ENCODE measurements at places on chromosomes 2 and 18. TPM values are rescaled to one million over a fixed set of nuclear protein-coding genes. Genes with fewer than 3 reads are reported as not detected.

Gene NDUFB3
- total RNA-seq = 105 TPM

Gene CYP26B1
- not detected for total RNA-seq

Gene SCN2A
- 0.54 TPM for total RNA-seq

Gene AMER3
- total RNA-seq = not detected

Gene NT5DC4
- not detected for total RNA-seq

GRCh38 chr2:114442510-114442909 is at the start of gene DPP10:
DPP10 (plus strand) TSS chr2:114442641.
- no peaks in the 10 kb centered on the region for H3K4me1 ChIP-seq
- no peak within 1 kb of the TSS for H3K4me3 ChIP-seq
- no peak within 1 kb of the TSS for H3K27ac ChIP-seq

DNA sequence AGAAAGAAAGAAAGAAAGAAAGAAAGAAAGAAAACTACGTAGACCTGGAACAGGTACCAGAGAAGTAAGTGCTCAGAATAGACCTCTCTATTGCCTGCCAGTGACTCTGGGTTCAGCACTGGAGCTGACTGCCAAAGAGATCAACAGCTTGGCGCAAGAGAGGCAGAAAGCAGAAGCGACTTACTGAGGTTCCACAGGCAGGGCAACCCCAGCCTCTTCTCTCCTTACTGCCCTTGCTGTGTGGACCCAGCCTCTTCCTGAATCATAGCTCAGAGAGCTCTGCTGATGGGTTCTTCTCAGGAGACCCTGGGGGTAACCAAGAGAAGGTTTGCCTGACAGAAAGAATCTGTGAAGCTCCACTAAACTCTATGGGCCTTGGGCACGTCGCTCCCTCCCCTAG is 7.1 kb downstream of the CAPN13 start:
- no peaks in the 10 kb centered on the region for H3K36me3 ChIP-seq
- H3K27me3 ChIP-seq = peaks cover 4% of the 10 kb centered on the region
- no peaks in the 10 kb centered on the region for H3K4me1 ChIP-seq
- DNase-seq = no peak

DNA sequence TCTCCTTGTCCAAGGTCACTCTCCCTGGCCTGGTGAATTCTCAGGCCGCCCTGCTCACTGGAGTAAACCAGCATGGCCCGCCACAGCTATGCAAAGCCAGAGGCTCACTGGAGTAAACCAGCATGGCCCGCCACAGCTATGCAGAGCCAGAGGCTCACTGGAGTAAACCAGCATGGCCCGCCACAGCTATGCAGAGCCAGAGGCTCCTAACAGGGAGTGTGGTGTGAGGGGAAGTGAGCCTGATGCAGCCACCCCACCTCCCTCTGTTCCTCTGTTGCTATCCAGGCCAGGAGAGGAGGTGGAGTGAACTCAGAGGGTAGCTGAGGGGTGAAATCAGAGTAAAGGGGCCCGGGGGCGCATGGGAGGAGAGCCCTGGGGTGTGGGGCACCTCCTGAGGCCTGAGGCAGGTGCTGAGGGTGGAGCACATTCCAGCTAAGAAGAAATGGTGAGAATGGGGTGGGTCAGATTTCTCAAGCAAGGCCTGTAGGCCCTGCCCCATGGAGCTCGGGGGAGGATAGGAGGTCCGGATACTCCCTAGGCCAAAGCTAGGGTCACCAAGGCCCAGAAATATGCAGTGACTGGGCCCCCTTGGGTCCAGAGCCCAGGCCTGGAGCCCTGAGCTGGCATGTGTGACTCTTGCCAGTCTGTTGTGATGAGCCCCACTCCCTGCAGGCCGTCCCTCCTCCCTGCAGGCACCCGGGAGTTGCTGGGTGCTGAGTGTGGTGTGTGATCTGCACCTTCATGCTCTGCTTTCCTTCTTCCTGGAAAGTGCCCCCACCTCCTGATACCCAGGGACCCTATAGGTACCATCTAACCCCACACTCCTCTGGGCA is 1.5 kb downstream of the ATP6V1B1 start:
- no peaks in the 10 kb centered on the region for H3K4me1 ChIP-seq
- H3K27ac ChIP-seq = no peak overlapping the region
- H3K27me3 ChIP-seq = peaks cover 3% of the 10 kb centered on the region

- peak within 1 kb of the TSS; percentile 70 for H3K4me3 ChIP-seq
- peak; percentile 46 for DNase-seq
- H3K4me1 ChIP-seq = peaks cover 2% of the 10 kb centered on the region
- H3K27me3 ChIP-seq = no peaks in the 10 kb centered on the region
- no peaks in the 10 kb centered on the region for H3K36me3 ChIP-seq
- H3K27ac ChIP-seq = peak within 1 kb of the TSS; percentile 62
Measured at GRCh38 chr2:100819370-100820272, at the start of gene NPAS2. NPAS2 (plus strand) TSS chr2:100820139; CDS start chr2:100904755, 84,616 bp downstream.

DNA sequence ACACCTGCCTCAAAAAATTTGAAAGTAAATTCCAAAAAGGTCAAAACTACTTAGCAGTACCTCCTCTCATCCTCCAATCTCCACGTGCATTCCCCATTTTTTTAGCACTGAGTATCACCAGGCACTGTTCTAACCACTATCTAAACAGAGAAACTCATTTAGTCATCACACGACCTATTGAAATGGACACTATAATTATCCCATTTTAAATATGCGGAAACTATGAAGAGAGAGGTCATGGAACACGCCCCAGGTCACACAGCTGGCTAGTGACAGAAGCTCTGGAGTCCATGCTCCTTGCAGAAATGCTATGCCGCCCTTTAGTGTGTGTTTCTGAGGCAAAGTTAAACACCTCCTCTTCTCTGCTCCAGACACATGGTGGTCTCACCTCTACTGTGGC is 99.5 kb downstream of the CABYR start:
- peaks cover 14% of the 10 kb centered on the region for H3K36me3 ChIP-seq
- no peak overlapping the region for H3K4me3 ChIP-seq
- H3K27ac ChIP-seq = no peak overlapping the region
- H3K27me3 ChIP-seq = no peaks in the 10 kb centered on the region
- no peaks in the 10 kb centered on the region for H3K4me1 ChIP-seq
- DNase-seq = no peak

- no peak overlapping the region for H3K4me3 ChIP-seq
- H3K27ac ChIP-seq = no peak overlapping the region
- H3K36me3 ChIP-seq = no peaks in the 10 kb centered on the region
- H3K4me1 ChIP-seq = no peaks in the 10 kb centered on the region
- peaks cover 82% of the 10 kb centered on the region for H3K27me3 ChIP-seq
- DNase-seq = no peak
Measured at GRCh38 chr2:26561918-26562810, 79.0 kb downstream of the CIB4 start.

GRCh38 chr18:906416-907114 is 1.9 kb downstream of the ADCYAP1 start:
- H3K27ac ChIP-seq = no peak overlapping the region
- H3K36me3 ChIP-seq = no peaks in the 10 kb centered on the region
- H3K4me3 ChIP-seq = no peak overlapping the region
- no peaks in the 10 kb centered on the region for H3K4me1 ChIP-seq

DNA sequence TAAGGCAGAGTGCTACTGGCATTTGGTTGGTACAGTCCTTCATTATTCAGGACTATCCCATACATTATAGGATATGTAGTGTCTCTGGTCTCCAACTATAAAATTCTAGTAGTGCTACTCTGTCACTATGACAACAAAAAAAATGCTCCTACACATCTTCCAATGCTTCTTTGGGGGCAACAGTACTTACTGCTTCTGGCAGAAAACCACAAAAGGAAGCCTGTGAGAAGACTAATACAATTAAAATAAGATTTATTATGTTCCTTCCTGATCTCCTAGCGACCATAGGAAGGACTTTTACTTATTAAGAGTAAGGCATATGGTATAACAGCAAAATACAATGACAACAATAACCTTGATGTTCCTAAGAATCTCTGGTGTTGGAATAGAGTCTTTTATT is 48.4 kb upstream of the CPO start:
- no peak overlapping the region for H3K4me3 ChIP-seq
- H3K27me3 ChIP-seq = no peaks in the 10 kb centered on the region
- H3K27ac ChIP-seq = no peak overlapping the region
- DNase-seq = no peak
- no peaks in the 10 kb centered on the region for H3K36me3 ChIP-seq

GRCh38 chr2:6855860-6856547 is 9.7 kb downstream of the CMPK2 start:
- no peak for DNase-seq
- no peaks in the 10 kb centered on the region for H3K36me3 ChIP-seq
- H3K4me1 ChIP-seq = no peaks in the 10 kb centered on the region
- no peaks in the 10 kb centered on the region for H3K27me3 ChIP-seq

DNA sequence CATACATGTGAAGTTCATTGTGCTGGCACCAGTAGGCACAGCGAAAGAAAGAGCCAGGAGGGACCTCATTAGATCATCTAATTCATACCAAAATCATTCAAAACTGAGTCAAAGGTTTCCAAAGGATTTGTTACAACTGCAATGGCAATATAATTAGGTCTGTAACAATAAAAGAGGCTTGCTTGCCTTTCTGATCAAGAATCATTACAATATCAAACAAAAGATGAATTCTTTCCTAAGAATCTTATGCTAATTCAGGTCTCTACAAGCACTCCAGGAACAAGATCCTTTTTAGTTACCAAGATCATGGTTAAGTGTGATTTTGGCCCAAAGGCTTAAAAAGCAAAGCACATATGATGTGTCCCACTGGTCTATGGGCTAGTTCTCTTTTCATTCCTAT is 41.9 kb upstream of the ITPRID2 start:
- no peak overlapping the region for H3K4me3 ChIP-seq
- no peaks in the 10 kb centered on the region for H3K36me3 ChIP-seq
- H3K27me3 ChIP-seq = no peaks in the 10 kb centered on the region
- no peak overlapping the region for H3K27ac ChIP-seq

- no peak overlapping the region for H3K4me3 ChIP-seq
- no peak for DNase-seq
- H3K27me3 ChIP-seq = no peaks in the 10 kb centered on the region
- H3K36me3 ChIP-seq = no peaks in the 10 kb centered on the region
Measured at GRCh38 chr2:106843001-106843909, 42.7 kb downstream of the ST6GAL2 start.

GRCh38 chr18:9808295-9809241 is 77.2 kb upstream of the TXNDC2 start:
- no peak overlapping the region for H3K4me3 ChIP-seq
- H3K27ac ChIP-seq = no peak overlapping the region
- no peaks in the 10 kb centered on the region for H3K36me3 ChIP-seq
- no peak for DNase-seq
- no peaks in the 10 kb centered on the region for H3K27me3 ChIP-seq

DNA sequence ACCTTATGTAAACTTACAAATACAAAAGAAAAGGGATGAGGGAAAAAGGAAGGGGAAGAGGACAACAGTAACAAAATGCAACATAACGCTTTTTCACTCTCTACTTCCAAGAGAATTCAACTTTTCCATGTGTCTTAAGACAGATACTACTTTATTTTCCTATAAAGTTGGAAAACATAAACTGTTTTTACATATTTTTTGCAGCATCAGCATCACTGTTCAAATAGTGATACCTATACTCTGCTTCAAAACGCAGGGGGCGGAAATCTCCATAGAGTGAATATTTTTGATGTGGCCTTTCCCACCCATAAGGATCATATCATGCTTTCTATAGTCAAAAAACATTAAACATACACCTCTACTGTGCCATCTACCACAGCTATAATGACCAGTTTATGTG is 77.5 kb downstream of the BAZ2B start:
- no peak overlapping the region for H3K27ac ChIP-seq
- no peak for DNase-seq
- H3K4me3 ChIP-seq = no peak overlapping the region
- H3K36me3 ChIP-seq = peaks cover 5% of the 10 kb centered on the region
- no peaks in the 10 kb centered on the region for H3K27me3 ChIP-seq

DNA sequence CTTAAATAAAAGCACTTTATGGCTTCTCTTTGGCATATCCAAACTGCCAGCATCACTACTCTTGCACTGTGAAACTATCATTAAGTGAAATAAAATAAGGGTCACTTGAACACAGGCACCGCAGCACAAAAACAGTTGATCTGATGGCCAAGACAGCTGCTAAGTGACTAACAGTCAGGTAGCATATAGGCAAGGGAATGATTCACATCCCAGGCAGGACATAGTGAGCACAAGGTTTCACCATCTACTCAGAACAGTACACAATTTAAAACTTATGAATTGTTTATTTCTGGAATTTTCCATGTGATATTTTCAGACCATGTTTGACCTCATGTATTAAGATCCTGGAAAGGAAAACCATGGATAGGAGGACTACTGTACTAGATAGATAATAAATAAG is 214.2 kb downstream of the MREG start:
- H3K27me3 ChIP-seq = no peaks in the 10 kb centered on the region
- peak; percentile 64 for DNase-seq
- H3K4me3 ChIP-seq = no peak overlapping the region
- H3K4me1 ChIP-seq = peaks cover 13% of the 10 kb centered on the region
- no peaks in the 10 kb centered on the region for H3K36me3 ChIP-seq
- no peak overlapping the region for H3K27ac ChIP-seq

DNA sequence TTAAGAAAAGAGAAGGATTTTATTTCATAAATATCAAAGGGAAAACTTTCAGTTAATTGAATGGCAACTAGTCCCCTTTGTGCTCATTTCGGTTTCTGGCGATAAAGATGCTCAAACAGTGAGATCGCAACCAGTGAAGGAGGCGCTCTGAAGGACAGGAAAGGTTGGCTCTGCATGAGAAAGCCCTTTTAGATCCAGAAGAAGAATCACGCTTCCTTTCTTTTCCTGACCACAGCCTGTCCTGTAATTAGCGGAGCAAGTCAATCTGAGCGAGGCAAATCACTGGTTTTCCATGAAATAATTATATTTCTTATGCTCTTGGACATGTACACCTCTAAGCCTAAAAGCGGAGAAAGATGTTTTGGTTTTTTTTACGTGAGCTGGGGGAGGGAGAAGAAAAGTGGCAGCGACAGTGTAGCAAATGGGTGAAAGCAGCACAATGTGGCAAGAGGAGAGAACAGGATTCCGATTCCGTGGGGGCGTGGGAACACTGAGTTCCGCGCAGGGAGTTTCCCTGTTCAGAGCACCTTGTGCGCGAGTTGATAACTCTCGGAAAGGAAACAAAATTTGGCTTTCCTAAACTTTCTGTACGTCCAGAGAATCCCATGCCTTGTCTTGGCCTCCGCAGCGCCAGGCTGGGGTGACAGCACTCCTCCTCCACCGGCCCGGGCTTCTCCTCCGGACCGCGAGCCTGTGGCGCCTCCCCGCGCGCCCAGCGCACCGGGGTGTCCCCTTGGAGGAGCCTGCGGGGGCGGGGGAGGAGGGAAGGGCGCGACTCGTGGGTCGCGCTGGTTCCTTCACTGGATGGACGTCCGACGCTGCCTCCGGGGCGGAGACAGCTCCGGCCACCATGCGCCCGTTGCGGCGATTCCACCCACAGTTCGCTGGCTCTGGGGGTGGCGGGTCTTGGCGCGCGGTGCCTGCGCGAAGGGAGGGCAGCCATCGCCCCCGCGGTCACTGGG is 620 bp upstream of the SLC9A2 start:
- H3K4me1 ChIP-seq = no peaks in the 10 kb centered on the region
- DNase-seq = no peak
- peak overlapping the region; percentile 31 for H3K4me3 ChIP-seq
- no peaks in the 10 kb centered on the region for H3K36me3 ChIP-seq
- H3K27ac ChIP-seq = no peak overlapping the region
- peaks cover 38% of the 10 kb centered on the region for H3K27me3 ChIP-seq

GRCh38 chr2:98085649-98086048 is 1.3 kb upstream of the VWA3B start:
- H3K27me3 ChIP-seq = peaks cover 39% of the 10 kb centered on the region
- DNase-seq = no peak
- H3K4me3 ChIP-seq = no peak overlapping the region
- no peaks in the 10 kb centered on the region for H3K36me3 ChIP-seq
- H3K27ac ChIP-seq = no peak overlapping the region

Measured in IMR-90 (cell line).